NCI-H460 (cell line): ENCODE measurements at places on chromosomes 2 and 18.

DNA sequence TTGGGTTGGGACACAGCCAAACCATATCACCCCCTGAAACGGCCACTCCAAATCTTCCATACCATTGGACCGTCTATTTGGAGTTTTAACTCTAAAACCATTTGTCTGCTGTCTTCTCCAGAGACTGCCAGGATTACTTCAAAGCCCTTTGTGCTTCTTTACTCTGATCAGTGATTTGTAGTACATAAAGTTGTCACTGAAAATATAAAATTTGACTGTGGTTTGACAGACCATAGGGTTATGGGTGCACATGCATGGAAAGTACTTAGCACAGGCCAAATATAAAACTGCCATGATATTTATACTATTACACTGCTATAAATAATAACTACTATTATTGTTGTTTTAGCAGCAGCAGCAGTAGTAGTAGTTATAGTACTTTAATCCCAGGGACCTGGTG, 53.7 kb upstream of the AQP4 start:
- no peak for DNase-seq

DNA sequence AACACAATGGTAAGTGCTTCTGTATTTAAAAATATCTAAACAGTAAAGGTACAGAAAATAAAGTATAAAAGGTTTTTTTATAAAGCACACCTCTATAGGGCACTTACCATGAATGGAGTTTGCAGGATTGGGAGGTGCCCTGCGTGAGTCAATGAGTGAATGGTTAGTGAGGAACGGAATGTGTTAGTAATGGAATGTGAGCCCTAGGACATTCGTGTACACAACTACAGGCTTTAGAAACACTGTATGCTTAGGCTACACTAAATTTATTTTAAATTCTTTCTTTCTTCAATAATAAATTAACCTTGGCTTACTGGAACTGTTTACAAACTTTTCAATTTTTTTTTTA, 337.9 kb upstream of the SLC39A10 start:
- DNase-seq, result peak; percentile 14

DNA sequence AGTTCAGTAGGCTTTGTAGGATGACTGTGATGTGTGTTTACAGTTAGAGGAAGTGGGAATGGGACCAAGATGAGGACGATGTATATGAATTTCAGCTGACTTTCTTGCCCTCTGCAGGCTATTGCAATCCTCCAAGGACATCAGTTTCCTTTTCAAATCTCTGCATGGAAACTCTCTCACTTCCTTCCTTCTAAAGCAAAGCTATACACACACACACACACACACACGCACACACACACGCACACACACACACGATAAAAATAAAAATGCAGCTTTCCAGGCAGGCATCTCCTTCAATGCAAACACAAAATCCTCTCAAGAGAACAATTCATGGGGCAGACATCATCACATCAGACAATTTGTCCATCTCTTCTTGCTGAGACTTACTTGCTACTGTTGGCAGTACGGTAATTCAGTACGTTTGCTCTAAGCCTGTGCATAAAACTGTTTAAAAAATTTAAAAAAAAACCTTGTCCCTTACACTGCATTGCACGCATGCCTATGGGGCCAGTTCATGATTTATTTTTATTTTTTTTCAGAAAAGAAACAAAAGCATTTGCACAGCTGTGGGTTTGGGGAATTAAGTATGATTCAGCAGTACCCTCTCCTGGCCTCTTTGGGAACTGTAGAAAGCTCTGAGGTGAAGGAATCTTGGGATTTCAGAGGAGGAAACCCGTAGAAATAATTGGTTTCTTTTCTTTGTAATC, 27.1 kb upstream of the ICOS start:
- peak; percentile 26 for DNase-seq

GRCh38 chr18:67766930-67767329, 250.4 kb upstream of the DSEL start:
- peak; percentile 56 for DNase-seq

GRCh38 chr2:201021914-201022313, 49.6 kb downstream of the HYCC2 start:
- DNase-seq, result no peak

- DNase-seq, result no peak
Observed at GRCh38 chr2:174839662-174840061, 75.4 kb upstream of the CHRNA1 start.
